ENCODE measurements at places on chromosomes 5 and 9. TPM values are rescaled to one million over a fixed set of nuclear protein-coding genes. Genes with fewer than 3 reads are reported as not detected.

DIPK1B gene
- total RNA-seq: 93.8 TPM

DMRT3 gene
- not detected for total RNA-seq

KIAA1958 gene
- total RNA-seq: 1.0 TPM

TPPP gene
- 0.13 TPM for total RNA-seq

SHOC1 gene
- not detected for total RNA-seq

SSBP2 gene
- total RNA-seq: 21.7 TPM

MIER3 gene
- total RNA-seq: 10.8 TPM

ZBTB5 gene
- total RNA-seq: 8.9 TPM

SPAG8 gene
- not detected for total RNA-seq

KCNT1 gene
- not detected for total RNA-seq

ENTPD8 gene
- 0.26 TPM for total RNA-seq

FAXDC2 gene
- total RNA-seq: 5.0 TPM

SLC28A3 gene
- total RNA-seq: not detected

SPINK6 gene
- total RNA-seq: not detected

SLC45A2 gene
- under 0.01 TPM for total RNA-seq

DOCK2 gene
- 0.13 TPM for total RNA-seq

GPSM1 gene
- total RNA-seq: 28.2 TPM

WNT8A gene
- total RNA-seq: not detected

ZNF462 gene
- 4.9 TPM for total RNA-seq

ZNF346 gene
- total RNA-seq: 13.6 TPM

PCDHGA2 gene
- 0.39 TPM for total RNA-seq

BTNL9 gene
- total RNA-seq: under 0.01 TPM

MORN5 gene
- not detected for total RNA-seq

F2RL1 gene
- total RNA-seq: 98.1 TPM

CCDC192 gene
- total RNA-seq: not detected

DMRTA1 gene
- under 0.01 TPM for total RNA-seq

NUTM2F gene
- total RNA-seq: not detected

ATOX1 gene
- 45.1 TPM for total RNA-seq

SPARC gene
- total RNA-seq: 525 TPM

AGXT2 gene
- not detected for total RNA-seq

ZNF454 gene
- total RNA-seq: 0.26 TPM

CLPTM1L gene
- total RNA-seq: 256 TPM

FAM200C gene
- total RNA-seq: 2.9 TPM

CCNJL gene
- total RNA-seq: 8.5 TPM

SLF1 gene
- 4.3 TPM for total RNA-seq

MTMR12 gene
- total RNA-seq: 25.3 TPM

OSMR gene
- 11.3 TPM for total RNA-seq

KYAT1 gene
- total RNA-seq: 4.7 TPM

MAML1 gene
- total RNA-seq: 9.9 TPM

HEMGN gene
- not detected for total RNA-seq

PTGR1 gene
- 6.8 TPM for total RNA-seq

SAPCD2 gene
- total RNA-seq: 5.1 TPM

All from dermis microvascular lymphatic vessel endothelial cell (primary cell).